Anterior cingulate cortex (tissue), 58 donors: ENCODE measurements at places on chromosomes 16 and 17.

DNA sequence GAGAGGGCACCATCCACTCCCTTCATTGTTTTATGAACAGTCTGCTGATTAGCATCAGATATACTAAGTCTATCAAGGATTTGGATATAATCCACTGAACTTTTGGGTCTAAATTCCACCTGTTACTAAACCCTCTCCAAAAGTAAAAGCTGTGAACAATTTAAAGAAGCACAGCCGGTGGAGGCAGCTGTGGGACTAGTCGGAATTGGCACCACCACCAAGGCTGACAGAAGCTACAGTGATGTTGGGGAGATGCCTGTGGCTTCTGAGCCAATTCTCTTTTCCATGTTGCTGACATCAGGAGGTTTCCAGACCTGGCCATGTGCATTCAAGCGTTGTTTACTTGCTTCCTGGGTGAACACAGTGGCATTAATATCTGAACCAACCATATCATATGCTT is 679.0 kb upstream of the CA10 start:
- DNase-seq, result no peak

GRCh38 chr17:9224485-9224884 is 203.2 kb downstream of the NTN1 start:
- no peak for DNase-seq

DNA sequence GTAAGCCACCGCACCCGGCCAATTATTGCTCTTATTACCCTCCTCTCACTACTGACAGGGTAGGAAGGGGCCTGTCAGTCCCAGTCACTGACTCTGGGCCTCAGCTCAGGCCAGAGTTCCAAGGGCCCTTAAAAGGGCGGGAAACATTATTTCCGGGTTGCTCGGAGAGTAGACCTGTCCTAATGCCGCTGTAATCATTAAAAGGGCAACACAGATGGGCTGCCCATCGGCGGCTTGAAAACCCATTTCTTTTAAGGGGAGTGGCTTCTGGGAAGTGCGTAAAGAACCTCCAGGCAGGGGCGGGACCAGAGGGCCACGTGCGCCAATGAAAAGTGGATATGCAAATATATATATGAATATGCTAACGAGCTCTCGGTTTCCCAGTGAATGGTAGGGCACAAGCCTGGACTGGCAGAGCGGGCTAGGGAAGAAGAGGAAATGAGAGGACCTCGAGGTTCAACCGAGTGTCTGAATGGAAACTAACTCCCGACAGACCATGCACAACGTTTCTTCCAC is 26.6 kb downstream of the PIPOX start:
- DNase-seq, result no peak

DNA sequence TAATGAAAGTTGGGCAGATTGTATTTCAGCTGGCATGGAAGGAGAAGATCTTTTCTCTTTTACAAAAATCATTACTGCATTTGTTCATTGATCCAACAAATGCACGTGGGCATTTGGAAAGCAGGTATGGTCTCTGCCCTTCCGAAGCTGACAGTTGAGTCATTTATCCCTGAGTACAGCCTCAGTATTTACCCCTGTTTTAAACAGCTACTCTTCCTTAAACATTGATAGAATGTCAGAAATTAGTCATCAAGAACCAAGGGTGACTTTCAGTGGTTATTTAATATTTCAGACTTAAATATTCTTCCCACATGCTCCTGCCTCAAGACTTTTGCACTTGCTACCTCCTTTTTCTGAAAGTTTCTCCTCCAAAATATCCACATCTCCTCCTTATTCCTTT is 226.7 kb upstream of the HSBP1 start:
- DNase-seq, result no peak

DNA sequence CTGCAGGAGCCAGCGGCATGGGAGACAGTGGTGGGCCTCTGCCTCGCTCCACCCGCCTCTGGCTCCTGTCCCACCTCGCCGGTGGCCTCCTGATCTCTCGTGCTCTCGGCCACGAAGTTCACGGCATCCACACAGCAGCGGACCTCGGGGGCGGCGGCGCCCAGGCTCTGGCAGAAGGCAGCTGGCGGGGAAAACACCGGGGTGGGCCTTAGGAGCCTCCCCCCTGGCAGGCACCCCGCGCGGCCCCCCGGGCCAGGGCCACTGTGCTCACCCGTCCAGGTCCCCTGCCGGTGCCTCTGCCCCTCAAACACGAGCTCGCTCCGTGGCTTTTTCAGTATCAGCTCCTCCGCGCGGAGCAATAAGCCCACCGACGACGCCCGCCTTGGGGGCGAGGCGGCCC is 409 bp upstream of the C17orf107 start:
- no peak for DNase-seq

- DNase-seq, result peak; percentile 53
Measured at GRCh38 chr16:57815987-57816745, 13.9 kb upstream of the KIFC3 start.

- no peak for DNase-seq
Measured at GRCh38 chr17:40430272-40431230, 12.7 kb upstream of the IGFBP4 start.

GRCh38 chr17:37796076-37796475 is 51.2 kb upstream of the HNF1B start:
- no peak for DNase-seq

- no peak for DNase-seq
Measured at GRCh38 chr17:74677558-74678466, 34.9 kb downstream of the CD300LF start.

- DNase-seq, result no peak
Measured at GRCh38 chr17:82449131-82449882, 1.2 kb downstream of the CYBC1 start.

GRCh38 chr16:23771642-23772041 is 16.8 kb downstream of the CHP2 start:
- DNase-seq, result no peak

- no peak for DNase-seq
Measured at GRCh38 chr16:30112197-30113030, 923 bp downstream of the GDPD3 start.

GRCh38 chr17:38743556-38744171 is 4.5 kb downstream of the PCGF2 start:
- DNase-seq, result no peak

DNA sequence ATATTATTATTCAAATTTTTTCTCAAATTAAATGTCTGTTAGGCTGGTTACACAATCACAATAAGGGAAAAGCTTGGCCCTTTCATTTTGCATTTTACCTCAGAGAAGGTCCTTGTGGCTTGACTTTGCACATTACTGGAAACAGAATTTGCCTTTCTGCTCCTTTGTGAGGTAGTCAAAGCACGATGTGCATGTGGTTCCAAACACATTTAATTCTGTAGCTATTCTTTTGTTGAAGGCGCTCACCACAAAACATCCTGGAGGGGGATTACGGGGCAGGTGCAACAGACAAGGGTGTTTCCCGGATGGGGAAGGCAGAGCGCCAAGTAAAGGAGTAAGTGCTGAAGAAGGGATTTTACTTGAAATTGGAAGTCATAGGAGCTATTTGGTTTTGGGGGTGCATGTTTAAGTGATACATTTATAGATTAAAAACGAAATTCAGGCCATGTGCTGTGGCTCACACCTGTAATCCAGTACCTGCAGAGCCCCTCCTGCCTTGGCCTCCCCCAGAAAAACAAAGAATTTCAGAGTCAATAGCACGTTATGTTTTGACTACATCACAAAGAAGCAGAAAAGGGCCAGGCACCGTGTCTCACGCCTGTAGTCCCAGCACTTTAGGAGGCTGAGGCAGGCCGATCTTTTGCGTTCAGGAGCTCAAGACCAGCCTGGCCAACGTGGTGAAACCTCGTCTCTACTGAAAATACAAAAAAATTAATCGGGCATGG is 31.2 kb upstream of the TENT4B start:
- DNase-seq, result no peak

DNA sequence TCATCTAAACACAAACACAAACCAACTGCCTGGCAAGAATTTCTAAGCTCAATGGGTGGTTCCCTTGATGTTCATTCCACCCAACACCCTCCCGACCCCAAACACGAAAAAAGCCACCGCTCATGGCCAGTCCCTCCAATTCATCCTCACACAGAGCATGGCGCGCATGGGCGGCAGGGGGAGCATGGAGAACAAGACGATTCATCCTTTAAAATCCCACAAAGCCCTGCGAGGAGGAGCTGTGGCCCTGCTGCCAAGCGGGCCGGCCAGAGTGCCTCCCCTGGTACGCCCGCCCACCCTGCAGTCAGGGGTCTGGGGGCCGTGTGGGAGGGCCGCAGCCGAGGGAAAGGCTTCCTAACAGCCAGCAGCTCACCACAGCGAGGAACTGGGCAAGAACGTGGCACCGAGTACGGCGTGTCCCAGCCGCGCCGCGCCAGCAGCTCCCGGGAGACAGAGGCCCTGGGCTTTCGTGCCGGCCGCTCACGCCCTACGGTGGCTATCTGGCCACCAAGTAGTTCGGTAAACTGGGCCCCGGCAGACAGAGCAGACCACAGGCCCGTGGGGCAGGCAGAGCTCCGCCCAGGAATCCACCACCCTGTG is 60.9 kb downstream of the KLHDC4 start:
- no peak for DNase-seq

DNA sequence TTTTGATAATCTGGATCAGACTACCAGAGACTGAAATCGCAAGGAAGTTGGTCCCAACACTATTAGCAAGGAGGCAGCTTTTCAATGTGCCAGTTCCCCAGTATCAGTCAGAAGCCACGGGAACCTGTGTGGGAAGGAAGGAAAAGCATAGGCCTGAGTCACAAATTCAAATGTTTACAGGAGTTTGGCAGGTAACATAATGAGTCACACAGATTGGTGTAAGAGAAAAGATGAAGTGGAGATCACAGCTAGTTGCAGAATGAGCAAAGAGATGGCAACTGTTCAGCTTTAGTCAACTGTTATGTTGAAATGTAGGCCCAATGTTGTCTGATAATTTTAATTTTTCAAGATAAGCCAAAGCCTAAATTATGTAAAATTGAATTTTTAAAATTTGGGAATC is 28.1 kb upstream of the ITGA2B start:
- DNase-seq, result no peak

- no peak for DNase-seq
Measured at GRCh38 chr16:11627292-11627663, 40.6 kb upstream of the LITAF start.

DNA sequence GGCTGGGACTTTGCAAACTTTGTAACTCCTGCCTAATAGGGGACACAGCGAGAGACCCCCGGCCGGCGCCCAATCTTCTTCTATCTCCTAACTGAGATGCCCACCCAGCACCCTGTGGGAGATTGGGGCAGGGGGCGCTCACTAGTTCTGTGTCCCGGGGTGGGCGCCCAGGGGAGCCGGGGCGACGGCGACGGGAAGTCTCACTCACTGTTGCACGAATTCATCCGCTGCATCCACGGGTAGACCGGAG is 3.9 kb upstream of the HOXB5 start:
- no peak for DNase-seq

- no peak for DNase-seq
Measured at GRCh38 chr16:69706256-69706974, 19.9 kb downstream of the NQO1 start.

GRCh38 chr16:305916-306626 is 23.1 kb downstream of the PDIA2 start:
- no peak for DNase-seq

- no peak for DNase-seq
Measured at GRCh38 chr16:67305216-67306071, 21.1 kb downstream of the KCTD19 start.

- no peak for DNase-seq
Measured at GRCh38 chr17:48453447-48453846, 23.4 kb upstream of the SKAP1 start.

GRCh38 chr16:25692742-25693508 is 1.2 kb downstream of the HS3ST4 start:
- no peak for DNase-seq
